T-helper 2 cell treated with Interferon-gamma antibody and Interleukin-4, amounts not matched to agents 5 μg/mL and 100 μg/mL, for 36 hours (primary cell): ENCODE measurements at places on chromosomes 4 and X.

DNA sequence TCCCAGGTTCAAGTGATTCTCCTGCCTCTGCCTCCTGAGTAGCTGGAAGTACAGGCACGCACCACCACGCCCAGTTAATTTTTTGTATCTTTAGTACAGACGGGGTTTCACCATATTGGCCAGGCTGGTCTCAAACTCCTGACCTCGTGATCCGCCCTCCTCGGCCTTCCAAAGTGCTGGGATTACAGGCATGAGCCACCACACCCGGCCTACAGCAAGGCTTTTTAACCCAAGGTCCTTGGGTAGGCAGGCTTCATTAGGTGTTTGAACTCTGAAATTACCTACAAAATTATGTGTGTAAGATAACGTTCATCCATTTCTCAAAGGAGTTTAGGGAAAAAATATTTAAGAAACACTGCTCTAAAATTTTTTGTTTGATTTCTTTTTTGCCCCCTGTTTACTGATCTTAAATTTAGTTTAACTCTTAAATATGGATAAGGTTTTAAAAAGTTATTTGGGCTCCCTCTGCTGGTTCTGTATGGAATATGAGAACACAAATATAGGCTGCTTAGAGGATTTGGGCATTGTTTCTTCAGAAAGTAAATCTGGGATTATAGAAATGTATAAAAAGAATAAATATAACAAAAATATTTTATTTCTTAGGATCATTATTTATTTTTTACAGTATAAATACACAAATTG is 92.8 kb downstream of the CBR4 start:
- DNase-seq, result no peak

DNA sequence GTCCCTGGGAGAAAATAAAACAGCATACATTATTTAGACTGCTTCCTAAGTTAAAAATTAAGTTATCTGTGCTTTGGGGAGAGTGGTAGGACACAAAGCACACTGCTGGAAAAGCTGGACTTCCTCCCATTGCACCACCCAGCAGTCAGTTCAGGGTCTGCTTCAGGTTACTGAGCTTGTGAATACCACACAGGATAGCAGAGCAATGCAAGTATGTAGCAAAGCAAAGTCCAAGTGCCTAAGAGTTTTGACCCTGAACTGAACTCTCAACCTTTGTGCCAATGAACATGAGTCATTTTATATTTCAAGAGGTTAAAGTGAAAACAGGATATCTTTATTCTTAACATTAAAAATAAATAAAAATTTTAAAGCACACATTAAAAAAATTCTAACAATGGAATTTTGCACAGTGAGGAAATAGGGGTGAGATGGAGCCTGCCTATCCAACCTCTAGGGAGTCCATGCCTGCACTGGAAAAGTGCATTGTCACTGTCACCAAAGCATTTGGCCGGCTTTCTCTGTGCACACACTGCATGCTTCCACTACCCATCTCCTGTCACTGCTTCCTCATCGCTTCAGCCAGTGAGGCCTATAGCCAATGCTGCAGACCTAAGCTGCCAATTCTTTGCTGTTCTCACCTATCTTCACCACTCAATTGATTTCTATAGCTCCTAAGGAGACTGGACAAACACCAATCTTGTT is 50.9 kb downstream of the ABCG2 start:
- DNase-seq, result no peak

DNA sequence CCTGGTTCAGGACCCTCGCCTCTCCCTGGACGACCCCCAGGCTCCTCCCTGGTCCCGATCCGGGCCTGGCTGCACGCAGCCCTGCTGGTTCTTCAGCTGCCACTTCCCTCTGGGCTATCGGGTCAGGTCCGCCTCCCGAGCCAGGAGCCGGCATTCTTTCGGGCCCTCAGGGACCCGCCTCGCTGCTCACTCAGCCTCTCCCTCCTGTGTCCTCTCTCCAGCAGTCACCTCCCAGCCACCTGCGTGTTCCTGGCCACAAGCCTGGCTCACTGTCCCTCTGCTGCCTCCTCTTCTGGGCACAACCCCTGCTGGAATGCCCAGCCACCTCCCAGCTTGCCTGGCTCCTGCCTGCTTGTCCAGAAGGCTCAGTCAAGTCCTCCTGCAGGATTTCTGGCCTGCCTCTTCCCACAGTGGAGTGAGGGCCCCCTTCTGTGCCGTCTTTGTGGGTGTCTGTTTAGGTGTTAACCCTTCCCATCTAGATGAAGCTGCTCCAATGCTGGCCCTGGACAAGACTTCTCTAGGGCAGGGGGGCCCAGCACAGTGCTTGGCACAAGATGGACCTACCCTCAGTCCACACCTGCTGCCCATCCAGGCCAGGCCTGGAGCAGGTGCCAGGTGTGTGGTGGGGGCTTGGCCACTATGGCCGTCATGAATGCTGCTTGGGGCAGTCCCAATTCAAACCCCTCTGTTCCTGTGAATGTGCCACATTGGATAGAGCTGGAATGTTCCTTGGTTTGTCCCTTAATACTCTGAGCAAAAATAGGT is 2.2 kb downstream of the WFS1 start:
- no peak for DNase-seq

GRCh38 chr4:173991316-173991715 is 292.2 kb downstream of the FBXO8 start:
- DNase-seq, result no peak

GRCh38 chrX:3527166-3527565 is 180.7 kb upstream of the MXRA5 start:
- no peak for DNase-seq

DNA sequence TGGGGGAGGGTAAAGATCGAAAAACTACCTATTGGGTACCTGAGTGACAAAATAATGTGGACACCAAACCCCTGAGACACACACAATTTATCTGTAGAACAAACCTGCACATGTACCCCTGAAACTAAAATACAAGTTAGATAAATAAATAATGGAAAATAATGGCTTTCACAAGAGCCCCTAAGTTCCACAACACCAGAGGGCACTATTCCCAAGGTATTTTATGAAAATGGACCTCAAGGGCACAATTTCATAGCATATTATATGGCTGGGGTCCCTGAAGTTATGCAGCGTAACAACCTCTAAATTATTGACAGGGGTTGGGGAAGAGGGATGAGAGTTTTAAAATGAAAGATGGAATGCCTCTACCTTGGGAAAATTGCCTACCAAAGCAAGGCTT is 81.3 kb upstream of the TMEM33 start:
- no peak for DNase-seq

GRCh38 chrX:97551821-97552220 is 668.1 kb downstream of the RPA4 start:
- no peak for DNase-seq

DNA sequence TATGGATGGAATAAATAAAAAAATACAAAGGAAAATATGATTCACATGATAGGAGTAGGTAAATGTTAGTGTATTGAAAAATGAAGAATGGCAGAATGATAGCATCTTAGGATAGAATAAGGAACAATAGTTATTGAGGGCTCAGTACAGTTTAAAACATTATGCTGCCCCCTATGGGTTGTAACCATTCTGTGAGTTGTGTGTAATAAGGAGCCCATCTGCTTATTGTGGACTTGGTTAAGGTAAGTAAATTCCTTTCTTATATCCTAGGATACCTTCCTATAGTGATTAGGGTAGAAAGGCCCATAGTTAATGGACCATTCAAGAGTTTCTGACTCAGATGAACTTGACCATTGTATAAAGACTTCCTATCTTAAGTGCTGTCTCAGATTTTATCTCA is 195.8 kb downstream of the PDHA2 start:
- no peak for DNase-seq

GRCh38 chrX:31981546-31982062 is 909.8 kb upstream of the FTHL17 start:
- no peak for DNase-seq
